ENCODE measurements at places on chromosomes 2 and 18.

DNA sequence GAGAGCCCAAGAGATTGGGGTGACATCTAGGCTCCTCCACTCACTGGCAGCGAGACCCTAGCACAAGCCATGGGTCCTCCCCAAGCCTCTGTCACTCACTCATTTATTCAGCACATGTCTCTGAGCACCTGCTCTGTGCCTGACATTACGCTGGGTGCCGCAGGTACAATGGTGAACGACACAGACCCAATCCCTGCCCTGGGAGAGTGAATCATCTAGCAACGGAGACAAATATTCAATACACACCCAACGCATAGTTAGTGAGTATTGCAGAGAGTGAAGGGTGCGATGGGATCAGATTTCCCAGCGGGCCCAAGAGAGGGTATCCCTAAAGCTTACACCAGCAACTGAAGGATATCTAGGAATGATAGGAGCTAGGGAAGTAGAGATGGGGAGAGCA is 45.5 kb downstream of the ZFP36L2 start:
- no peak for DNase-seq

- no peak for DNase-seq
These were observed 22.9 kb upstream of the TMEM87B start for GRCh38 chr2:112032224-112032586.

GRCh38 chr18:13455960-13456481 is 237.5 kb downstream of the LDLRAD4 start:
- no peak for DNase-seq

GRCh38 chr2:238290091-238290509 is 1.7 kb upstream of the PER2 start:
- DNase-seq, result peak; percentile 93

DNA sequence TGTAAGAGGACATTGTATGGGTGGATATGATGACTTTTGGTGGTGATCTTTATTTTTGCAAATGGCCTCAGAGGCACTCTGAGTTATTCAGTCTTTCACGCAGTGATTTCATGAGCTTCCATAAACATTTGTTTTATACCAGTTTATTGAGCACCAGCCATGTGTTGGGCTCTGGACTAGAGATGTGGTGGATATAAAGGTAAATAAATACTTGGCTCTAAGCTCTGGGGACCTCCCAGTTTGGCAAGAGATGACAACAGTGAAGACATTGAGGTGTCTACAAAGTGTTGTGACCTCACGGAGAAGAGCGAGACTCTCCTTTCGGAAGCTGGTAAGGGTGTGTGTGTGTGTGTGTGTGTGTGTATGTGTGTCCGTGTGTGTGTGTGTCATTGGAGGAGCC is 146.4 kb downstream of the TANC1 start:
- no peak for DNase-seq

DNA sequence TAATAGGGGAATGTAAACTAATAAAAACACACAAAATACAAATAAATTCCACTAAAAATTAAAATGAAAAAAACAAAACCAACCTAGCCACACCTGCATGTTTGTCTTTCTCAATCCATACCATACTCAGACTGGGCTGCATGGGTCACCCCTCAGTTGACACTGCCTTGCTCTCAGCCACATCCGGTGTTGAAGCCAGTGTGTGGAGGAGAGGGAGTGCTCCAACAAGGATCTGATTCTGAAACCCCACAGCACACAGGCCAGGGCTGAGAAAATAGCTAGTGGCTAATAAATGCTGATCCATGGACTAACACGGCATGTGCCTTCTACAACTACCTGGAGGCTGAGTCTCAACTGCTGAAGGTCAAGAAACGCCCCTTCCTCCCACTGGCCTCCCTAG is 13.7 kb downstream of the RND3 start:
- no peak for DNase-seq

DNA sequence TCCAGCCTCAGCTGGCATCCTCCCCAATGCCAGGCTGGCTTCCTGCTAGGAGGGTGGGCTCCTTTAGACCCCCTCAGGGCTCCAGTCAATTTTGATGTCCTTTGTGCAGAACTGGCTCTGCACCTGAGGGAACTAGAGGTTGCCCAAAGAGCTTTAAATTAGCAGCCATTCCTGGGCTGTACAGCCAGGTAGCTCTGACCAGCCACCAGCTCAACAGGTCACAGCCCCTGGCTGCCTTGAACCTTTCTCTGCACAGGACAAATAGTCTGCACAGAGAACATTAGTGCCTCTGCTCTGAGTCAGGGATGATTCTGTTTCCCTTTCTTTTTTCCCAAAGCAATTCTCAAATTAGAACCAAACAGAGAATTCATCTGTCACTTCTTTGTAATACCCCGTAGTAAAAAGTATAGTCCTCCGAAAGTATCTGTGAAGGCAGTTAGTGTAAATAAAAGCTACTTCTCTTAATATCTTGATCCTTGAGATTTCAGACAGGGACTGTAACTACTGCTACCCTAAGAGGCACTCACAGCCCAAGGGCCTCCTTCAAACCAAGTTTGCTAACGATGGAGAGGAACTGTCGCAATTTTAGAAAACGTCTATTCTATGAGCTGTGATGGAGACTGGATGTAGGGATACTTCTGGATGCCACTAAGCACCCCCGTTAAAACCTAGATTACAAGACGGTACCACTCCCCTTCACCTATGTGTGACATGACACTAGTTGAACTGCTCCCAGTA is 3.0 kb downstream of the TTC32 start:
- DNase-seq, result no peak

DNA sequence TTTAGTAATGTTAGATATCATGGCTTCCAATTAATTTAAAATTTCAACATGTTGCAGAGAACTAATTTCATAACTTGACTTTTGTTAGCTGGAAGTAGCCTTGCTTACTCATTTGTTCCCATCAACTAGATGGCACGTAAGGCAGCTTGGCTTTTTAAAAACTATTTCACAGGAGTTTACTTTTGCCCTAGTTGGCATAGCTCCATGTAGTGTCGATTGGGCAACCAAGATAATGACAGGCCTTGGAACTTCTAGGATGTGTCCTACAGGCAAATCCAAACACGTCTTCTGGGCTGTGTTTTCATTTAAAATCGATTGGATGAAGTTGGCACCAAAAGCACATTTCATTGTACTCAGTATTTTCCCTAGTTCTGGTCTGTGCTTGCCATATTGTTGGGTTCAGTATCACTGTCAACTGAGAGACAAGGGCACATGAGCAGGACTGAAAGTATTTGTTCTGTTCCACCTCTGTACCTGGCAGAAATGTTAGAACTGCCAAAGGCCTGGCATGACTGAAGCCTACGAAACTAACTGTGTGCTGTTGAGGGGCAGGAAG is 29.4 kb downstream of the HADHB start:
- peak; percentile 91 for DNase-seq

GRCh38 chr2:8551622-8552074 is 130.2 kb upstream of the ID2 start:
- no peak for DNase-seq

GRCh38 chr18:24710474-24710873 is 250.0 kb downstream of the HRH4 start:
- no peak for DNase-seq

DNA sequence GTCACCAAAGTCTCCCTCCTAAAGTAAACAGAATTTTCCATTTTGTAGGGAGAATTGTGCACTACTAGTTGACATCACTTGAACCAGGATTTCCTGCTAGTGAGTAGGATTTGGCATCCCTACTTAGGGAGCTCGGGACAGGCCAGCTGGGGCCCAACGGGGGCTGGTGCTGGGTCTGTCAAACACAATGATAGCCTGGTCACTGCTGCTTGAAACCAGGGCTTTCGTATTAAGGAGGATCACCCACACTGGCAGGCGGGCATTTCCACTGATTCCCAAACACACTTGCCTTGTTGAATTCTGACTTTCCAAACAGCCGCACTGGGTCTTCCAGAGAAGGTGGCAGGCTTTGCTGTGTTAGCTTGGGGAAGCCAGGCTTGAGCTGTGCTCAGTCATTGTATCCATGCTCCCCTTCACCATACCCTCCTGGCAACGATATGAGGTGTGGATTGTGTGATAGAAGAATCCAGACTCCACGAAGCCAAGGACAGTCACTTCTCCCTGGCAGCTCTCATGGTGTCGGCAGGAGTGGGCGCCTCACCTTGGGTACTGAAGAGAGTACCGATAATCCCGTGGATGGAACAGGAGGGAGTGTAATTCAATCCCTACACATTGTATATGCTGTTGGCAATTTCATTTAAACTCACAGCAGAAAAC is 7.5 kb downstream of the GDF7 start:
- DNase-seq, result no peak

DNA sequence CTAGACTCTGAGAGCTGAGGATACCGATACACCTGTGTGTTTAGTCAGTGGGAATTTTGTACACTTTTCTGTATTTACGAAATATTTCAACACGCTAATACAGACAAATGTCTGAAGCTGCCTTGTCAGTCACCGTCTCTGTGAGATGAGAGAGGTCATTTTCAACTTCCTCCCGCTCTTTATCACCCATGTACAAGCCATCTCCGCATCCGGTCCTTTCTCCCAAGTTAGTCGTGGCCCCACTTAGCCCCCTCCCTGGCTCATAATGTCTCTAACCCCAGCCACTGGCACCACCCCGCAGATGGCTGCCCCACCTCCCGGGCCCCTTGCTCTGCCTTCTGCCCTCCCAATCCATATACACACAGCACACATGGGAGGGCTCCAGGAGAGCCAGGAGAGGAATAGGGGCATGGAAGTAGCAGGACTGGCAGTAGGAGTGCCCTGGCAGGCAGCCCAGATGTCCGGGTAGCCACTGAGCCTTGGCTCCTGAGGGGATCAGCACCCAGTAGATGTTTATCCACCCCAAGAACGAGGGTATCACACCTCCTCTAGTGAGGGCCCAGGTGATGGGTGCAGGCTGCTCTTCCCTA is 2.0 kb upstream of the RUFY4 start:
- no peak for DNase-seq

GRCh38 chr2:173964565-173965371 is 405 bp downstream of the SP3 start:
- no peak for DNase-seq

- no peak for DNase-seq
These were observed 4.8 kb downstream of the CTDSP1 start for GRCh38 chr2:218404351-218405085.

GRCh38 chr2:99520813-99521212 is 31.0 kb upstream of the REV1 start:
- DNase-seq, result no peak

GRCh38 chr18:8763611-8764010 is 58.3 kb downstream of the MTCL1 start:
- no peak for DNase-seq

- DNase-seq, result no peak
These were observed 16.4 kb upstream of the TMEM18 start for GRCh38 chr2:693606-694005.

DNA sequence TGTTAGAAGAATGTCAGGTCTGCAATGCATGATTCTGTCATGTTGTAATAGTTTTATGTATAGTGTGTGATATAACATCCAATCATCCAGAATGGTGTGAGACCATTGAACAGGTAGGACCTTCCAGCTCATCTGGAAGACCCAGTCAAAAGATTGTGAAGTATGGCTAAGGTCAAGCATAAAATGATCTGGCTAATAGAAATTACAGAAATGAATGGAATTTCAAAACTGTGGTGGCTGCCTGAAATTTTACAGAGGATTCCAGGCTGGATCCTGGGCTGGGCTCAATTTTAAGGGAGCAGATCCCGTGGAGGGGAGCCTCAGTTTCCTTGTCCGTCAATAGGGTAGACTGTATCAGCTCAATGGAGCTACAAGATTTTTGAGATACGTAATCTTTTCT is 39.1 kb downstream of the ACKR3 start:
- DNase-seq, result no peak

GRCh38 chr2:88919087-88919738 is 227.7 kb downstream of the RPIA start:
- DNase-seq, result no peak

Measured in keratinocyte (primary cell).